Immature natural killer cell (primary cell): ENCODE measurements at places on chromosomes 6 and 20.

DNA sequence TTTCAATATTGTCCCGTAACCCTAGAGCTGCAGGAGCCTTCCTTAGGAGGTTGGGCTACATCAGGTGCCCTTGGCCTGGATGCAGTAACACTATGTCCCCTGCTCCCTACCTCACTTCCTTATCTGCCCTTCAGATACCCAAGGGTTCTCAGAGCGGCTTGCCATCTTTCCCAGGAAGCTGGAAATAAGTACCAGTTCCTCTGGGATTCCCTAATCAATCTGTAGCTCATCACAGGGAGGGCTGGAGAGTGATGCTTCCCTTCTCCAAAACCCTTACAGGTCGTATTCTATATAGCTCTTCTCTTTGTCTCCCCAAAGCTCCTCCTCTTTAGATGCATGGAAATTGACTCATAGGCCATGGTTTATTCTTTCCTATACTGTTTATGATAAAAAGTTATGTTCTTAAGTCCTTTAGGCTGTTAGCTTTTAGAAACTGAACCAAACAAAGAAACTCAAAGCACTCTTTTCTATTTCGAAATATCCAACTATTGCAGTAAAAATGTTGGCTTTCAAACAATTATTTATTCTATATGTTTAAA, 4.2 kb downstream of the MYCT1 start:
- no peak for DNase-seq

GRCh38 chr6:163857421-163857820, 442.9 kb downstream of the QKI start:
- DNase-seq: no peak

- no peak for DNase-seq
Observed at GRCh38 chr6:99282479-99283062, 66.9 kb downstream of the FAXC start.

DNA sequence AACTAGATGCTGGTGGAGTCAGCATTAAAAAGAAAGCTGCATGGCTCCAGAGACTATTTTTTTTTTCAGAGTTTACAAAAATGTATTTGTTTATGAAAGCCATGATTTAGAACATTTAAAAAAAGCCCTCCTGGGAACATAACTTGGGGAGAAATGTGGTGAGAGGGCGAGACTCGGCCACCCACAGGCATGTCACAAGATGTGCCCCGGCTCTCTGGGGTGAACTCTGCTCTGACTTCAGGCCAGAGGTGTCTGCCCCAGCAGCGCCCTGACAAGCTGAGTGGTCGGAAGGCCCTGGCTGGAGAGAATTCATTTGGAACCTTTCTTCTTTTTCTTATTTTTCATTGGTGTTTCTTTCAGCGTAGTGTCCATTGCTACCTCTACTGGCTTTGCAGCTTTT, 21.7 kb upstream of the RFPL4B start:
- DNase-seq: no peak

DNA sequence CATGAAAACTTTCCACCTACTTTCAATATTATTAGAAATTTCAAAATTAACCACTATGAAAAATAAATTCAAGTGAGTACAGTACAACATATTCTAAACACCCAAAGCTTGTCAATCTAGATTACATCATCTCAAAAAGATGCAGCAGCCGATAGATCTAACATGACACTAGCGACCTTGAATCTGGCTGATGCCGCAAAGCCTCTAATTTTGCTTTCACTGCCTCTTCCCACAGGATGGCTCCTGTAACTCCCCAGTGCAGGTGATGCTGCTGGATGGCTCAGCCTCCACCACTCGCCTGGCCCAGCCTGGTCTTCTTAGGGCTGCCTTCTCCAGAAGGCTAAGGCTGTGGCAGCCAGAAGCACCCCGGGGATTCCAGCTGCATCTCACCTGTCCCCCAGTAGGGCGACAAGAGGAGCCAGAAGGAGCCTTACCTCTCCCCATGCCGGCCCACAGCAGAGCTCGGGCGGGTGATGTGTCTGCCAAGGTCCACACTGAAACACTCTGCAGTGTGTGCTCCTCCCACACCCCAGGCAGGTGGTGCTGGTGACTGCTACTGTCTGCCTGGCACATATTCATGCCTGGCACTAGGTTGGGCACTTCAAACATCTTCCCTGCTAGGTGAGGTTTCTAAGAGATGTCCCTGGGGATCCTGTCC, 82.1 kb downstream of the SLC23A2 start:
- DNase-seq: no peak

DNA sequence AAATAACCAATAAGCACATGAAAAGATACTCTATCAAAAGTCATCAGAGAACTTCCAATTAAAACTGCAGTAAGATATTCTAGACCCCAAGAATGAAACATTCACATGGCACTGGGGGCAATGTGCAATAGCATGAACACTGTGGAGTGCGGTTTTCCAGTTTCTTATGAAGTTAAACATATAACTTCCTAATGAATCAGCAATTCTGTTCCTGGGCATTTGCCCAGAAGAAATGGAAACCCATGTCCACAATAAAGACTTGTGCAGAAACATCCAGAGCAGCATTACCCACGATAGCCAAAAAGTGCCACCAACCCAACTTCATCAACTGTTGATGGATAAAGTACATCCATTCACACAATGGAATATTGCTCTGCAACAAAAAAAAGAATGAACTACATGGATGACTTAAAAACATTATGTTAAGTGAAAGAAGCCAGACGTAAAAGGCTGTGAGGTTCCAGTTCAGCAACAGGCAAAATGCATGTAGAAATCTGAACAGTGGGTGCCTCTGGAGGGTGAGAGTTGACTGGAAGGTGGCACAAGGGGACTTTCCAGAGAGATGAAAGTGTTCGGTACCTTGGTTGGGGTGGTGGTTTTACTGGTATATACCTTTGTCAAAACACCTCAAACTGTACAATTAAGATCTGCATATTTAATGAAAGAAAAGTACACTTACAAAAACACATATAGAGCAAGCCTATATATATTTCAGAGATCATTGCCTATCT, 207.2 kb upstream of the ECI2 start:
- no peak for DNase-seq
